KBM-7 (cell line): ENCODE measurements at places on chromosomes 1 and 21.

DNA sequence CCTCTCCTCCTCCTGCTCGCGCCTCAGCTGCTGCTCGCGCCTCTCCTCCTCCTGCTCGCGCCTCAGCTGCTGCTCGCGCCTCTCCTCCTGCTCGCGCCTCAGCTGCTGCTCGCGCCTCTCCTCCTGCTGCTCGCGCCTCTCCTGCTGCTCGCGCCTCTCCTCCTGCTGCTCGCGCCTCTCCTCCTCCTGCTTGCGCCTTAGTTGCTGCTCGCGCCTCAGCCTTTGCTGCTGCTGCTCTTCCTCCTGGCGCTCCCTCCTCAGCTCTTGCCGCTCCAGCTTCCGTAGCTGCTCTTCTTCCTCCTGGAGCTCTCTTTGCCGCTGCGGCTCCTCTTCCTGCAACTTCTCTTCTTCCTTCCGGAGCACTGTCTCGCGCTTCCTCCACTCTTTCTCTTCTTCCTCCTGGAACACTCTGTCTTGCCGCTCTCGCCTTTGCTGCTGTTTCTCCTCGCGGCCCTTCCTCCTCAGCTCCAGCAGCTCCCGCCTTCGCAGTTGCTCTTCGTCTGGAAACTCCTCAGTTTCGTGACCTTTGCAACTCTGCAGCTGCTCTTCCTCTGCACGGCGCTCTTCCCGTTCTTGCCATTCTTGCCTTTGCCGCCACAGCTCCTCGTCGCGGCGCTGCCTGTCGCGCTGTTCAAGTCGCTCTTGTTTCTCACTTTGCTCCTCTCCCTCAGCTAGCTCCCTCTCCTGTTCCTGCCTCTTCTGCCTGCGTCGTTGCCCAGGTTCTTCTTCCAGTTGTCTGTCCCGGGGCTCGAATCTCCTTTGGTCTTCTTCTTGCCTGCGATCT is 3.0 kb downstream of the TCHH start:
- peak; percentile 25 for DNase-seq

- DNase-seq, result peak; percentile 17
Observed at GRCh38 chr1:193241132-193241827, 54.9 kb upstream of the B3GALT2 start.

GRCh38 chr1:1407636-1408318 is 684 bp upstream of the MRPL20 start:
- peak; percentile 49 for DNase-seq

DNA sequence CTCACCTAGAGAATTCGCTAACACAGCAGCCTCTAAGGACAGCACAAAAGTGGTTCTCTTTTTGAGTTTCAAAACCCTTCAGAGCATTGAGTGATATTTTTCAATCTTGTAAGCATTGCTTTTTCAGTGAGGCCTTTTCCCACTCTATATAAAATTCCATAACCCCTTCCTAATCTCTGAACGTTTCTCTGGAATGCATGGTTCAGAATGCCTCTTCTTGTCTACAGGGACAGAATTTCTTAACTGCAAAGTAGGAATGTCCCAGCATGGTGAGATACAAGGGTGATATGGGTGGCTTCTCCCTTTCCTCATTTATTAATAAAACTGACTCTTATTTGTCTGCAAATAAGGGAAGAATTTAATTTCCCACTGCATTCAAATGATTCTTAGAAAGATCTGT is 377.9 kb downstream of the LTN1 start:
- DNase-seq, result no peak

- DNase-seq, result no peak
Observed at GRCh38 chr1:15151377-15151806, 2.2 kb upstream of the TMEM51 start.

DNA sequence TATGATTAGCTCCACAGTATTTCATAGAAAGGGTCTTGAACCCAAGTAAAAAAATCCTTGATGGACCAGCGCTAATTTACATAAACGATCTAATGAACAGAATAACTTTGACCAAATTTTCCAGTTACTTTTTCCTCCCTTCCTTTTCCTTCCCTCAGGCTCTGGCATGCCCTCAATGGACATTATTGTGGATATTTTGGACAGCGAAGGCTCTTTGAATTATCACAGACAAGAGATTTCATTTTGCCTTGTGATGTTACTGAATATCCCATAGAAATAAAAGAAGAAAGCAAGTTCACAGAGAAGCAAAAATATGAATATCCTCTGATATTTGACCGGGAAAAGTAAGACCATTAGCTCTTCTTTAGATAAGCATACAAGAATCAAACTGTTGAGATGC is 60.3 kb upstream of the EXO1 start:
- DNase-seq, result no peak

DNA sequence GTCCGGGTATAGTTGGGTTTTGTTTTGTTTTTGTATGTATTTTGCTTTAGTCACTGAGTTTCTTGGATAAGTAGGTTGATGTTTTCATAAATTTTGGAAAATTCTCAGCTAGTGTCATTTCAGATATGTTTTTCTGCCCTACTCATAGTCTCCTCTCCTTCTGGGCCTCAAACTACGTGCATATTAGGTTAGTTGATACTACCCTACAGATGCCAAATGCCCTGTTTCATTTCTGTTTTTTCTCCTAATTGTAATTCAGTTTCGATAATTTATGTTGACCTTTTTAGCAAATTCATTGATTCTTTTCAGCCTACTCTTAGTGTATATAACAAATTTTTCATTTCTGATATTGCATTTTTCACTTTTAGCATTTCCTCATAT is 268.6 kb upstream of the RGS18 start:
- no peak for DNase-seq

- no peak for DNase-seq
Observed at GRCh38 chr1:34478515-34479076, 276.3 kb upstream of the GJB5 start.

- no peak for DNase-seq
Observed at GRCh38 chr1:34870395-34870794, 10.8 kb upstream of the SMIM12 start.
